ENCODE measurements at places on chromosomes 7 and 10. TPM values are rescaled to one million over a fixed set of nuclear protein-coding genes. Genes with fewer than 3 reads are reported as not detected.
A peak's percentile ranks its signal among the peaks of the same experiment; 100 is the strongest.

VPS50 gene
- 18.1 TPM for total RNA-seq

GNGT1 gene
- total RNA-seq, result not detected

DNA sequence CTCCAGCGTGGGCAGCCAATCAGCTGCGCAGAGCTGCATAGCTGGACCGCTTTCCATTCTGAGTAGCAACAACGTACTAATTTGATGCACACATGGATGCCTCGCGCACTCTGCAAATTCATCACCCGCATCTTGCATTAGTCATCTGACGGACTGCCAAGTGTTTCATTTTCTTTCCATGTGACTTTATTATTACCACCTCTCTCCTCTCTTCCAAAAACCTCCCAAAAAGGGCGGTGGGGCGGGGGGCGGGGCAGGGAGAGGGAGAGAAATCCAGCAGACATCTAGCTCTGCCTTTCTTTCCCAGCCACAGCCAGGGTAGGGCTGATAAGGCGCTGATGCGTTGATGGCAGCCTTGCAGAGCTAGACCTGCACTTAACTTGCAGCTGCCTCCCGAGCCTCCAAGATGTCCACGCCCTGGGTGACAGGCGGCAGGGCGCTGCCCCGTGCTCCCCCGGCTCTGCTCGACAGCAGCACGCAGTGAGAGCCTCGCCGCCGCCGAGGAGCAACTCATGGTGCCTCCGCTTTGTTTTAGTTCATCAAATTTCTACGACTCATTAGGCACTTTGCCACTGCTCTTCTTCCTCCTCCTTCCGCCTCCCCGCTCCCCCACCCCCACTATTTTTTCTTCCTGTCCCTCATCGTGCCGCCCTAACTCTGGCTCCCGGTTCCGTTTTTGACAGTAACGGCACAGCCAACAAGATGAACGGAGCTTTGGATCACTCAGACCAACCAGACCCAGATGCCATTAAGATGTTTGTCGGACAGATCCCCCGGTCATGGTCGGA is 147.3 kb downstream of the CELF2 start:
- peak; percentile 68 for DNase-seq

- DNase-seq, result no peak
Measured at GRCh38 chr10:3476640-3477448, 304.3 kb upstream of the PITRM1 start.

- DNase-seq, result no peak
Measured at GRCh38 chr7:41416208-41416595, 286.7 kb downstream of the INHBA start.

DNA sequence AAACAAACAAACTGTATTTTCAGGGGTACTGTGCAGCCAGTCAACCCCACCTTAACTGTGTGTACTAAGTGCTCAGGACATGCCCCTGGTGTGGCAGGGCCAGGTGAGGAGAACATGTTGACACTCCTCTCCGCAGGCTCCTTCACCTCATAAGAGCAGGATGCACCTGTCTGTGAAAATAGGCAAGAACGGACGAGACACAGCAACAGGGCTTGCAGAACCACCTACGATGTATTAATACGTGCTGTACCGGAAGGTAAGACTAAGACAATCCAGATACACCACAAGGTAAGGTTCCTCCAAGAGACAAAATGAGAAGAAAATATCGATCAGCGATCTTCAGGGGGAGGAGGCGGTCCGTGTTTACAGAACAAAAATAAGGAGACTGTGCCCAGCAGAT is 65.8 kb upstream of the CAMK2B start:
- no peak for DNase-seq
